ENCODE measurements at places on chromosomes 3 and 15.

- no peak for DNase-seq
Observed at GRCh38 chr15:74272812-74273211, 36.7 kb downstream of the CCDC33 start.

DNA sequence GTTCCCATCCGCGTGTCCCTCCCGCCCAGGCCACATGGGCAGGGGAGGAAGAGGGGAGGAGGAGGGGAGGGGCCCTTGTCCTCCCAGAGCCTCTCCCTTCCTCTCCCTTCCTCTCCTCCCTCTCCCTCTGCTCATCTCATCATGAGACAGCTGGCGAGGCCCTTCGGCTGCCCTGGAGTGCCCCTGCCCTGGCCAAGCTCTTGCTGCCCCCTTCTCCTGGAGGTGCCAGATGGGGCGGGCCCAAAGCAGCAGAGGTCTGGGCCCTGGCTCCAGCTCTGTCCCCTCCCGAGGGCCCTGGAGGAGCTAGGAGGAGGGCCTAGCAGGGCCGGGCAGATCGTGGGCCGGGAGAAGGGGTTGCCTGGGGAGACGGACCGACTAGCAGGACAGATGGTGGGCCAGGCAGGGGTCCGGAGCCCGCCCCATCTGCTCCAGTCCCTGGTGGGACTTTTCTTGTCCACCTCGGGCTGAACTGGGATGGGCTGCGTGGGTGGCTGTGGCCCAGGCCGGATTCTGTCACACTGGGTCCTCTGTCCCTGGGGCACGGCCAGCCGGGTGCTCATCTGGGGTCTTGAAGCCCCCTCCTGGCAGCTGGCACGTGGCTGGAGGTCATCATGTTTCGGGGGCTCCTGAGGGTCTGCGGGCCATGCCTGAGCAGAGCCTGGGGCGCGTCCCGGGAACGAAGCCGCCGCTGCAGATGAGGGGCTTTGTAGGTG, 183.4 kb downstream of the GOLGA6L6 start:
- no peak for DNase-seq

- DNase-seq: no peak
Observed at GRCh38 chr3:14524311-14524711, 15.8 kb downstream of the GRIP2 start.

DNA sequence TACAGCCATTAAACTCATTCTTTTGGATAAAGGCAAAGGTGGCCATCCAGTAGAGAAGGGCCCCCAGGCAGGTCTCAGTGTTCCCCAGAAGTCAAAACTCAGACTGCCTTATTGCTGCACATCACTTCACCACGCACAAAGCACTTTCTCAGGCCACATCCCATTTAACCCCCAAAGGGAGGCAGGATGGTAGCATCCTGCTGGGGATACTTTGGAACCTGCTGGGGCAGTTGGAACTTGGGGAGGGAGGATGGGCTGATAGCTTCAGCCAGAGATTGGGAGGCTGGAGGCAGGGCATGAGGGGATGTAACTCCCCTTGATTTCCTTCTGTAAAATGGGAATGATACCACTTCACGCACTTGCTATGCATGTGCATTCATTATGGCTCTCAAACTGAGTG, 5.0 kb downstream of the ITPKA start:
- no peak for DNase-seq

- DNase-seq: no peak
Observed at GRCh38 chr15:98794211-98794610, 145.9 kb downstream of the IGF1R start.

GRCh38 chr15:34682674-34683073, 72.1 kb downstream of the GJD2 start:
- no peak for DNase-seq

DNA sequence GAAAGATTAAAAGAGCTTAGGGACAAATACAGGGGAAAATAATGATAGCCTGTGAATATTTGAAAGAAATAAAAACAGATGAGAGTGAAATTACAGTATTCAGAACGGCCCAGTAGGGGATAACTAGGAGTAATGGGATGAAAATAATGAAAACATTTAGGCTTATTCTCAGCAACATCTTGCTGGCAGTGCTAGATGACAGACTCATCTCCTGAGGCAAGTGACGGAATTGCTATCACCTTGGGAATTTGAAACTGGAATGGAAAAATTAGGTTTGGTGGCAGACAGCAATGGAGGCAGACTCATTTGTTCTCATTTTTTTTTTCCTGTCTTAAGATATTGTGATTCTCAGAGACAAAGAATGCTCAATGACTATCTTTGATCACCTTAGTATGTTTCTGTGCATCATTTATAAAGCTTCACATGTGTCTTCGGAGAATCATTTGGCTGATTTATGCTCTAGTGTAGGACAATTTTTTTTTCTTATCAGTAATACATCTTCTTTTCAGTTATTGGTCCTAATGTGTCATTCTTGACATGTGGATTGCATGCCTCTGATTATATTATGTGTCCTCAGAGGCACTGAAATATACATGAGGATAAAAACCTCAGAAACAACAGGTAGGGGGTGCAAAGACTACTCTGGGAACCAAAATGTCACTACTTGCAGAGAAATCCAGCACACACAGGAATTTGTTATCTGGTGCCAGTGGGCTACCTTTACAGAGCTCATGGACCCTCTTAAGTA, 711.7 kb downstream of the EDEM1 start:
- DNase-seq: no peak

- no peak for DNase-seq
Observed at GRCh38 chr3:172713316-172713715, 2.4 kb upstream of the NCEH1 start.

DNA sequence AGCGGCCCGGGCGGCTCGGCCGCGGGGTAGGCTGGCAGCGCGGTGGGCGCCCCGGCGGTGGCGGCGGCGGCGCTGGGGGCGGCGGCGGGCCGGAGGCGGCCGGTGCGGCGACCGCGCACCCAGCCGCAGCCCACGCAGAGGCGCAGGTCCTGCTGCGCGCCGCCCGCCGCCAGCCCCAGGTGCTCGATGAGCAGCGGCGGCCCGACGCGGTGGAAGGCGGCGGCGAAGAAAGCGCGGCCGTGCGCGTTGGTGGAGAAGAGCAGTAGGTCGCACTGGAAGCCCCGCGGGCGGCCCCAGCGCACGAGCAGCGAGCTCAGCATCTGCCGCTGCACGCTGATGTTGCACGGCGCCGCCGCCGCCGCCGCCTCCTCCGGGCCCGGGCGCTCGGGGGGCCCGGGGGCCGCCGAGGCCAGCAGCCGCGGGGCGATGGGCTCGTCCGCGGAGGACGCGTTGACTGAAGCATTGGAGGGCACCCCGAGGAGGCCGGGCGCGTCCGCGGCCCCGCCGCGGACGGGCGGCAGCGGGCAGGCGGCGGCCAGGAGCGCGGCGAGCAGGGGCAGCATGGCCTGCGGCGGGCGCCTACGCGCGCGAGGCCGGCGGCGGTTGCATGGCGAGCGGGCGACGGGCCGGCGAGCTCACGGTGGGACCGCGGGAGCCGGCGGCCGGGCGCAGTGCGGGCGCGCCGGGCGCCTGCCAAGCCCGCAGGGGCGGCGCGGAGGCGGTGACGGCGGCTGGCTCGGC, 452 bp downstream of the TMEM158 start:
- DNase-seq: peak; percentile 57

- DNase-seq: peak; percentile 49
Observed at GRCh38 chr3:172317984-172318383, 130.3 kb downstream of the GHSR start.

DNA sequence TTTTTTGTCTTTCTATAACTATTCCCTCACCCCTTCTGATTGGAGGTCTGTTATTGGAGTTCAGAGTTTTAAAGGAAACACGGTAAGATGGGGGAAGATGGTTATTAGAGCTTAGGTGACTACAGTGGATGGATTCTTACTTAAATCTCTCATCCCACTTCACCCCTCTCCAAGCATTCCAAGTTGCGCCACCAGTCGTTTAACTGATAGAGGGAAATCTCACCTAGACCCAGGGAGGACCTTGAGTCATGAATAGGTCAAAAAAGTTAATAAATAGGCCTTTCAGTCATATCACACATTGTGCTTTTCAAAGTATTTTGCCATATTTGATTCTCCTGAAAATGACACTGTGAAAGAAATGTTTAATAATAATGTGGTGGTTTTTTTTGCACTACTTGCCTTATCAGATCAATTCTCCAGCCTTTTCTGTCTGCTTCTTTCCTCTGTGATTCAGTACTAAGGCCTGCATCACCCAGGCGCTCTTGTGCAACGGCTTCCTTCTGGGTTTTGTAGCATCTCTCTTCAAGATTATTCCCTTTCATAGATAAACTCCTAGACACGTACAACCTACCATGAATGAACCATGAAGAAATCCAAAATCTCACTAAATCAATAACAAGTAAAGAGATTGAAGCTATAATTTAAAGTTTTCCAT, 100.4 kb upstream of the TGFBR2 start:
- DNase-seq: no peak

DNA sequence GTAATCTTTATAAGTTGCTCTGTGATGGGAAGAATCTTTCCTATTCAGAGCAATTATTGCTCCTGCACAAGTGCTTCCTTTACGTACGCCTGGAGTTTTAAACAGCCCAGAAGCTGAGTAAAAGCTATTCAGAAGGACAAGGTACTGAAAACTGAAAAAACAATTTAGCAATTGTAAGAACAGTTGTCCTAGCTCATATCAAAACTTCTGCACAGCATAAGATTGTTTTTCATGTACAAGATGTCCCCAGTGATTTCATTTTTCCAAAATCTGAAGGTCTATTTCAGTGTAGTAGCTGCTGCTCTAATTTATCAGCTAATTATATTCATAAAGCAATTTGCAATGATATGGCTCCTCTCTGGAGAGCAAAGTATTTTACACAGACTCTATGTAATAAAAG, 23.7 kb downstream of the KCNAB1 start:
- no peak for DNase-seq

DNA sequence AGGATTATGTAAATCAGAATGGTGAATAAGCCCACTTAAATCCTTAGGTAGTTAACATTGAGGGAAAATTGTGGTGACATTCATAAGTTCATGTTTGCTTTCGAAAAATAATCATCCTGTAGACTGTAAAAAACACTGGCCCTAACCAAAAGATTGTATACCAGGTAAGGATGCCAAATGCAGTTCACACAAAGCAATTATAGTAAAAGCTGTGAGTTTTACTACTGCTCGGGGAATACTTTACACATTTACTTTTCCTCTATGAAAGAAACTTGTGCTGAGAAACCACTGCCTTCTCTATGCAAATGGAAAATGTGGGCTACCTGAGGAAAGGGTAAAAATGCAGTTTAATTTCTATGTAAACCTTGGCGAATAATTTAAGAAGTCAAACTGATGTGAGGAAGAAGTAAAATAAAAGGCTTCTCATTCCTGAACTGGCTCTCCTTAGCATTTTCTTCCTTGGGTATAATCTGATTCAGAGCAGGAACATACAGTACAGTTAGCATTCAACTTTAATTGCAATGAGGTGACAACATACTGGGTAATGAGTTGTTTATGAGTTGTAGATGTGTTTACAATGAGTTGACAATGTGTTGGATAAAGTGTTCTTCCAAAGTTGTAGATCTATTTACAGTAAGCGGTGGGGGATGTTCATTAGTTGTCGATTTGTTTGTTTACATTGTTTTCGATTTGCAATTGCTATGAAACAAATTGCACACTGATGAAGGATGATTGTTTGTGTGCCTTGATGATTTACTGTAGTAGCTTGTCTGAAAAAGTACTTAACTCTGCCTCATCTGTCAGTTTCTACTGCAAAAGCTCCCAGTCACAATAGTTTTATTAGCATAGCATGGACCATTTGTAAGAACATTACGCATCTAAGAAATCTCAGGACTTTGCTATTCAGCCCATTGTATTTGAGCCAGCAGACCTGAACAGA, 453.0 kb upstream of the DPH6 start:
- no peak for DNase-seq

DNA sequence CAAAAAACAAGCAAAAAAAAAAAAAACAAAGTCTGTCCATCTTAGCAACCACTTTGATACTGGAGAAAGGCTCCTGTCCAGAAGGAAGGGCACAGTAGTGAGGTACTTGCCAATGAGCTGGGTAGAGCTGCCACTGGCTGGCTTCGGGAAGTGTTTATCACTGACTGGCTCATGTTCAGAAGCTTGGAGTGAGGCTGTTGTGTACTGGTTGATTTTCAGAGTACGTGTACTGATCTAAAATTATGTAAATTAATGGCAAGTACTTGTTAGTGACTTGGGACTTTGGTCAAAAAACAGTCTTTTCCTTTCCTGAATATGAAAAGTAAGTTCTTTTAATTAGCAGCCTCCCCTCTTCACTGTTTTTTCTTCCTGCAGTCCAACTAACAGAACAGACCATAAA, 979 bp upstream of the ZNF621 start:
- DNase-seq: no peak

- DNase-seq: no peak
Observed at GRCh38 chr3:73326396-73326795, 264.9 kb downstream of the EBLN2 start.

GRCh38 chr15:56783156-56783856, 50.0 kb upstream of the ZNF280D start:
- DNase-seq: no peak

DNA sequence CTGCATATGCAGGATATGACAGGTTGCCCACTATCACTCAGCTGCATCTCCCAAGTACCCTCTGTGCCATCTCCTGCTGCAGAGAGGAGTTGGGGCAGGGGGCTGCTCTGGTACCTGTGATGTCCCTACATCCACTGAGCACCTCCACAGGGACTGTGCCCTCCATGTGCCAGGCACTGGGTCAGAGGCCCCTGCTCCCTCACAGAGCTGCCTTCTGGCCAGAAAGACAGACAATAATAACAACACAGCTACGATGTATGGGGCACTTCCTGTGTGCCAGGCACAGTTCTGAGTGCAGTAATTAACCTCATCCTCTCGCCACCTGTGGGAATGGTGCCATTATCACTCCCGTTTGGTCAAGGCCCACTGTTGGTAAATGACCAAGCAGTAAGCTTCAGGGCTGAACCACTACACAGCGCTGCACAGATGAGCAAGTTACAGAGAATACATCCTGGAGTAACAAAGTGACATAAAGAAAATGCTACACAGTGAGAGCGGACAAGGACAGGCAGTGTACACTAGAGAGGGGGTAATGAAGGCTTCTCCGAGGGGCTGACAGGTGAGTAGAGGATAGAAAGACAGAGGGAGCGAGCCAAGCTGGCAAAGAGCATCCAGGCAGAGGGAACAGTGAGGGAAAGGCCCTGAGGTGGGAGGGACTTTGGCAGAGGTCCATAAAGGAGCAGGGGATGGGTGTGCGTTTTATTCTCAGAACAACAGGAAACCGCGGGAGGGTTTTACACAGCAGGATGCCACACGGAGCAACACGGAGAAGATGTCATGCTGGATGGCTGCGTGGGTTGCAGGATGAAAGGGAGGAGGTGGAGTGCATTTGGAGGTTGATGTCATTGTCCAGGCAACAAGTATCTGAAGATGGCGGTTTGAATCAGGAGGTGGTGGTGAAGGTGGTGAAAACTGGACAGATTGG, 13.6 kb downstream of the WNT7A start:
- DNase-seq: no peak

DNA sequence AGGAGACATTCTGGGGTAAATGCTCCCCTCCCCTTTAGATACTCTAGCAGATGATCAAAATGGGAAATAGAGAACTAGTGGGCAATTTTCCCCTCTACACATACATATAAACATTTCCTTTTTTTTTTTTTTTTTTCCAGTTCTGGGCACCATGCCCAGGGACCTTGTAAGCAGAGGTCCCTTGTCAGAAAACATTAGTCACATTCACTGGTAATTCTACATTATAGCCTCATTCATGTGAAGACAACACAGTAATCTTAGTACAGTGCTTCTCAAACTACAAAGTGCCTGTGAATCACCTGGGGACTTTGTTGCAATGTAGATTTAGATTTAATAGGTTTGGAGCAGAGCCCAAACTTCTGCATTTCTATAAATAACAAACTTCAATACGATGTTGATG, 60.1 kb upstream of the ACTC1 start:
- DNase-seq: no peak

GRCh38 chr3:152790651-152791387, 44.1 kb upstream of the P2RY1 start:
- no peak for DNase-seq
